ENCODE measurements at places on chromosomes 7 and 10.

DNA sequence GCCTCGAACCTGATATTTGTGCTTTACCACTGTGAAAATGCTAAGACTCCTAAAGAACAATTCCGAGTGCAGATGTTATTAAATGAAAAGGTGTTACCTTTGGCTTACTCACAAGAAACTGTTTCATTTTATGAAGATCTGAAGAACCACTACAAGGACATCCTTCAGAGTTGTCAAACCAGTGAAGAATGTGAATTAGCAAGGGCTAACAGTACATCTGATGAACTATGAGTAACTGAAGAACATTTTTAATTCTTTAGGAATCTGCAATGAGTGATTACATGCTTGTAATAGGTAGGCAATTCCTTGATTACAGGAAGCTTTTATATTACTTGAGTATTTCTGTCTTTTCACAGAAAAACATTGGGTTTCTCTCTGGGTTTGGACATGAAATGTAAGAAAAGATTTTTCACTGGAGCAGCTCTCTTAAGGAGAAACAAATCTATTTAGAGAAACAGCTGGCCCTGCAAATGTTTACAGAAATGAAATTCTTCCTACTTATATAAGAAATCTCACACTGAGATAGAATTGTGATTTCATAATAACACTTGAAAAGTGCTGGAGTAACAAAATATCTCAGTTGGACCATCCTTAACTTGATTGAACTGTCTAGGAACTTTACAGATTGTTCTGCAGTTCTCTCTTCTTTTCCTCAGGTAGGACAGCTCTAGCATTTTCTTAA, 47.7 kb downstream of the MINPP1 start:
- no peak for DNase-seq

DNA sequence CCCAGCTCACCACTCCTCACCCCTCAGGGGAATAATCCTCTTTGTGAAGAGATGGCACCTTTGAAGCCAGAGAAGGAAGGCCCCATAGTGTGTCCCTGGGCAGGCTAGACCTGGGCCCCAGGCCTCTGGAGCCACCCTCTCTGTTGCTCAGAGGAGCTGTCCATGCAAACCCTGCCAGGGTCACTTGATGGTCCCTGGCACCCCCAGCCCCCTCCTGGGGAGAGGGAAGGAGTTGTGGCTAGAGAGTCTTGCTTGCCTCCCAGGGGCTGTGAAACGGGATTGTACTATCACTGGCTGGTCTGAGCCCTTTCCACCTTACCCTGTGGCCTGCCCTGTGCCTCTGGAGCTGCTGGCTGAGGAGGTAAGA, 5.8 kb downstream of the GHRHR start:
- DNase-seq, result no peak

DNA sequence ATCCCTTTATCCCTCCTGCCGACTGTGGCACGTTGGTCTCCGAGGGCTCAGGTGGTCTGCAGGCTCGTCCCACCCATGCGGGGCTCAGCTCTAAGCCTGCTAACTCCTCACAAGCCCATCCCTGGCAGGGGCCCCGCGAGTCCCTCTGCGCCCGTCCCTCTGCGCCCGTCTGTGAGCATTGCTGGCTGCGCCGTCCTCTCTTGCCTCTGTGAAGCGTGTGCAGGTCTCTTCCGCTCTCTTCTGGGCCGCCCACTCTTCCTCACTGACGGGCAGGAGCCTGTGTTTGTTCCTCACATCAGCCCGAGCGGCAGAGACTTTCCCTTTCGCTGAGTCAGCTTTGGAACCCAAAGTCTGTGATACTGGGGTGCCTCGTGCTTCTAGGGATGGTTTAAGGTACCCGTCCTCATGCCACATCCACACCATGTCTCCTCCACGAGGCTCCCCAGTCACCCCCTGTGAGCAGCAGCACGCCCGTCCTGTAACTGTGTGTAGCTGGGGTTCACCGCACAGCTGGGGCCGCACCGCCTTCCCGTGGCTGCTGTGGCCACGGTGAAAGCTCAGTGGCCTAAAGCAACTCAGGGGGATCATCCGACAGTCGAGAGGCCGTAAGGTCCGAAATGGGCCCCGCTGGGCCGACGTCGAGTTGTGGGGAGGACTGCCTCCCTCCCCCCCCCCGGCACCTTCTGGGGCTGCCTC, 35.5 kb downstream of the ADGRA1 start:
- no peak for DNase-seq

DNA sequence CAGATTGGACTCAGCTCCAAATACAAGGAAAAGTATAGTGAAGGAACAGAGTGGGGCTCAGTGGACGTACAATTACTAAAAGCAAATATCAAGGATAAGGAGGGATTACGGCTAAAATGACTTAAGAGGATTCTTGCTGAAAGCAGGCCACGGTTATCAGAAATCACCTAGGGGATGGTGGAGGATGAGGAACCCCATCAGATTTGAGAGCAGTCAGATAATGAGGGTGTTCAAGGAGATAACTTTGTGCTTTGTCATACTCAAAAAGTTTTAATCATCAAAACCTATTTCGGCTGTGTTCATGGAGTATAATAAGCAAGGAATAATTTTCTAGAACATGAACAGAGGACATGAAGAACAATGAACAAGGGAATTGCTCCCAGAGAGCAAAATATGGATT, 275.8 kb downstream of the SEMA3D start:
- DNase-seq, result no peak

DNA sequence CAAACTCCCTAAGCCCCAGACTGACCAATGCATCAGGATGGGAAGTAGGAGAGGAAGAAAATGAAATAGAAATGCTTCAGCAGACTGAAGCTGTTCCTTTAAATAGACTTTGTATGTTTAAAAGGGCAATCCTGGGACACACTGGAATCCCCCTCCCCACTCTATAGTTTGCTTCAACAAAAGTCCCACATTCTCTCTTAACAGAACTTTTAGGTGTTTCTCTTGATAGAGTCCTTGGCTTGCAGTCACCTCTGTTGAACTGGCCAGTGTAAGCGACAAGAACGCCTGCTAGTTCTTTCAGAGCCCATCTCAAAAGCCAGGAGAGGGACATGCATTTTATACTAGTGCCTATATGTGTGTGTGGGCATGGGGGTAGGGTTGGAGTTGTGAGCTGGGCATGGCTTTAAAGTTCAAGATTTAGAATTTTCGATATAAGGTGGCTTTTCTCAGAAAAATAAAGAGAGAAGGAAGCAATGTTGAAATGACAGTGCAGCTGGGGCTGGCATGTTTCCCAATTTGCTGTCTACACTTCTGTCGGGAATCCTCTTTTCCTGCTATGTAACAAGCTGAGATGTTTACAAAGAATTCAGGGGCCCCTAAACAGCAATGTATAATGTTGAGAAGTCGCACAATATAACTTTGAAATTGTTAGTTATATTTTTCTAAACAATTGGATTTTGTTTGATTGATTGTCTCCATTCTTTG, 2.1 kb downstream of the TBX20 start:
- no peak for DNase-seq

DNA sequence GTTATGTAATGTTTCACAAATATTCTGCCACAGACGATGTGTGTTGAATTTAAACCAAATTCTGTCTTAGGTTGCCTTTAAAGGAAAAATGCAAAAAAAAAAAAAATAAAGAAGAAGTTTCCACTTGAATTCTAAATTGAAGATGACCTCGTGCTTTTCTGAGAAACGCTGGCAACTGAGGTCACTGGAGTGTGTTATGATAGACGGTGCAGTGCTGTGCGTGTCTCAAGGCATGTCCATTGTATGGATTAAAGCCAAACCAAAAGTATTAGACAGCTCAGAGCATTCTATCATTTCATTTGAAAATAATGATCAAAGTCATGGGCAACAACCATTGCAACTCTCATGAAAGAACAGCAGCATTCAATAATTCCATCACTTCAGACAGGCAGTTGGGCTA, 483.9 kb downstream of the GRM8 start:
- DNase-seq, result no peak

DNA sequence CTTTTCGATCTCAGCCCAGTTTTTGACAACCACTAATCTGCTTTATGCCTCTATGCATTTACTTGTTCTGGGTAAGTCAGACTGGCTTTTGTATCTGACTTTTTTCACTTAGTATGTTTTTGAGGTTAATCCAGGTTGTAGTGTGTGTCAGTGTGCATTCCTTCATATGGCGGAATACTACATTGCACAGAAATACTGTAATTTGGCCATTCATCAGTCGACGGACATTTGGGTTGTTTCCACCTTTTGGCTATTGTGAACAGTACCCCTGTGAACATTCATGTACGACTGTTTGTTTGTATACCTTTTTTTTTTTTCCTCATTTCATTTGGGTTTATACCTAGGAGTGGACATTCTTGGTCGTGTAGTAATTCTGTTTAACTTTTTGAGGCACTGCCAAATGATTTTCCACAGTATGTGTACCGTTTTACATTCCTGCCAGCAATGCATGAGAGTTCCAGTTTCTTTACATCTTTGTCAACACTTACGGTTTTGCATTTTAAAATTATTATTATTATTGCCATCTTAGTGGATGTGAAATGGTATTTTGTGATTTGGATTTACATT, 57.4 kb downstream of the MKLN1 start:
- DNase-seq, result no peak

DNA sequence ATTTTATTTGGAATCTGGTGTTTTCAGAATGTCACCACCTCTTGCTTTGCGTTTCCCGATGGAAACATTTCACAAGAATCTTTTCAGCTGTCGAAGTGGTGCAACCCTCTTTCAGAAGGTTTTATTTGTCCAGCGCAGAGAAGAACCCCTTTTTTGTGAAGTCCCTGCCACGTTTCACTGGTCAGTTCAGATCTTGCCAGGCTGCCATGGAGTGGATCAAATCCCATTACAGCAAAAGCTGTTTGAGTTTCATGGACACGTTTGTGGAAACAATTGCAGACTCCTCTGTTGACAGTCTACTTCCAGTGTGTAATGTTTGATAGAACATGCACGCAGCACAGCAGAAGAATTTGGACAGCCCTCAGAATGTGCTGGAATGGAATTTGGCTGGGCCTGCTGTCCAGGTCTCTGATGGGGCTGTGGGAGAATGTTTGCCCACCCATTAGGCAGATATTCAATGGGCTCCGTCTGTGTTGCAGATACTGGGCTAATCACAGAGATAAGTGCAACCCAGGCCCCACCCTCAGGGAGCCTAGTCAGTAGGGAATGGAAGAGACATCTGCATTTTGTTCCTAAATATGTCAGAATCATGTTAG, 143.2 kb downstream of the GRK5 start:
- DNase-seq, result no peak

DNA sequence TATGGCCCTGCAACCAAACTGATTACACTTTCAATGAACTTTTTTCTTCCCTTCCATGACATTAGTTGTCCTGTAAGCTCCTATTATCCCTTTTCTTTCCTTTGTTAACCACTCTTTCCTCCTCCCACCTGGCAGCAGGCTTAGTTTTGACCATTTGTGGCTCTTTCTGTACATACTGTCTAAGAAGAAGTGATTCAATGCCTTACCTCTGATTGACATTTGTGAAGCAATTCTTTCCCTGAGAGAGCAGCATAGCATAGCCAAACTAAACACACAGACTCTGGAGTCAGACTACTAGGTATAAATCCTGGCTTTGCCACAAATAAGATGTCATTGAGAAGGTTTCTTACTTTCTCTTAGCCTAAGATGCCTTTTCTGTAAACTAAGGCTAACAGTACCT, 48.9 kb downstream of the AHR start:
- DNase-seq, result no peak

DNA sequence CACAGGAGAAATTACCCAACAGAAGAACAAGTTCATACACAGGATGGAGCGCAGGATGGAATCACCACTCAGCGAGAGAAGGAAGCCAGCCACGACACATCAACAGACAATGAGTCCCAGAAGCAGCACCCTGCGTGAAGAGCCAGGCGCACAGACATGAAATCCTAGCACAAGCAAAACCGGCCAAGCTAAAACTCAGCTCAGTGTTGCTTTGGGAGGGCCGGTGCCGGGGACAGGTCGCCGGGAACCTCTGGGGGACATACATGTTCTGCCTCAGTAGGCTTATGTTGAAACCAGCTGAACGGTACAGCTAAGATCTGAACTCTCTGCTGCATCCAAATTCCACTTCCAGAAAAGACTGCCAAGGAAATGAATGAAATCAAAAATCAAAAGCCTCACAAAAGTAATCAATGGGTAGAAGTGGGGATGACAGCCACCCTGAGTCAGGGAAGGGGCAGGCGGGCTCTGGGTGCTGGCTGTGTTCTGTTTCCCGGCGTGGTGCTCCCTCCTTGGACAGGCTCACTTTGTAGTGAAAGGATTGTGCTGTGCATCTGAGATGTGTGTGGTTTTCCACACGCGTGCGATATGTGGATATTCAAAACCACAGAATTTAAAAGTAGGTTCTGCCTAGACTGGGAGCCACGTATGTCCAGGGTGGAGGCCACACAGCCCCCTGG, 114.7 kb downstream of the PDGFA start:
- no peak for DNase-seq

- DNase-seq, result no peak
Measured at GRCh38 chr7:75987805-75988567, 6.4 kb downstream of the TMEM120A start.

- DNase-seq, result no peak
Measured at GRCh38 chr10:89438525-89438924, 24.2 kb downstream of the IFIT5 start.

- DNase-seq, result no peak
Measured at GRCh38 chr10:3099291-3100092, 32.1 kb downstream of the PFKP start.

GRCh38 chr7:27459021-27459730, 203.5 kb downstream of the HIBADH start:
- DNase-seq, result no peak

- DNase-seq, result no peak
Measured at GRCh38 chr7:85719981-85720953, 533.4 kb upstream of the SEMA3D start.

DNA sequence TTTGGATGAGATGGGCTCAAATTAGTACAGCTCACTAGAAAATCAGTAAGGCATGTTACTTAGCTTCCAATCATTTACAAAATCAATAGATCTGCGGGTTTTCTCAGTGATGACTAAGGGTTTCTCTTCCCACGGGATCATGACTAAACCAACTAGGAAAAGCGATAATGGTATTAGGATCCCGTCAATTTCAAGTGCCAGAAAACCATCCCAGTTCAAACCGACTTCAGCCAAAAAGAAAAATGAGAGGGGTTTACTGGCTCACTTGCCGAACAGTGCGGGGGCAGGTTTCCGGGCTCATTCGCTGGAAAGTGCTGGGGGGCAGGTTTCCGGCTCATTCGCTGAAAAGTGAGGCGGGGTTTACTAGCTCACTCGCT, 62.1 kb upstream of the LYZL2 start:
- DNase-seq, result no peak

Measured in erythroblast (primary cell).